T-helper 9 cell (primary cell): ENCODE measurements at places on chromosomes 1 and 21.

- DNase-seq = no peak
These were observed 28.5 kb upstream of the ARHGAP29 start for GRCh38 chr1:94265906-94266305.

DNA sequence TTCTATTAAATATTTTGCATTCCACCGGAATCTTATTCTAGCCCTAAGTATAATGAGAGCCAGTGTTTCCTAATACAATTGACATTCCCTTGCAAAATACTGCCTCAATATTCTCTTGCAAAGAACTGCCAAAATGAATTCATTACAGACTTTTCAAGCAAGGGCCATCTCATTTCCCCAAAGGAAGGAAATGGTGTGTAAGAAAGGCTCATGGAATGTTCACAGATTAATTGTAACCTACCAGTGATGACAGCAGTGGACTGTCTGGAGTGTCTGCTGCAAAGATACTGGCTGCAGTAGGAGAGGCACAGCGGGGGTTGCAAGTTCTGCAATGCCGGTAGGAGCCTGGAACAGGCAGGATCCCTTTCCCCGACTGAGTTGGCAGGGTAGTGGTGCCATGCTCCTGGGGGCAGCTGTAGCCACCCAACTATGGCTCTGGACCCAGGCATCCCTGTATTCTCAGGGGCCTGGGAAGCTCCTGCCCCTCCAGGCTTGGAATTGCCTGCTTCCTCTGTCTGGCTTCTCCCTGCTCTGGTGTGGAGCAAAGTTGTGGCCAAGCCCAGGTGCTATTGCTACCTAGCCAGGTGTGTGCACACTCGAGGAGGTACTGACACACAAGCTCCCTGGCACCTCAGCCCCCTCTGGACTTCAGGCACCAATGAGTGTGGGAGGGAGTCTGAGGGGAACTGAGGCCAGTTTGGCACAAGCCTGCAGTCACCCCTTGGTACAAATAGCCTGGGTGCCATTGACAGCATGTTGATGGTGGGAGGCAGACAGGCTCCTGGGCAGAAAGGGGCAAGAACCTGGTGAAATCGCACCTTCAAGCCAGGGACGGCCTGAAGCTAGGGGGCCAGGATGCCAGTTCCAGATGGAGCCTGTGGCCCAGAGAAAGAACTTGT, 1371.0 kb downstream of the KCNT2 start:
- no peak for DNase-seq

- no peak for DNase-seq
These were observed 36.8 kb upstream of the BMP8B start for GRCh38 chr1:39825432-39825941.

GRCh38 chr21:35586305-35586704, 474.0 kb downstream of the SETD4 start:
- no peak for DNase-seq

DNA sequence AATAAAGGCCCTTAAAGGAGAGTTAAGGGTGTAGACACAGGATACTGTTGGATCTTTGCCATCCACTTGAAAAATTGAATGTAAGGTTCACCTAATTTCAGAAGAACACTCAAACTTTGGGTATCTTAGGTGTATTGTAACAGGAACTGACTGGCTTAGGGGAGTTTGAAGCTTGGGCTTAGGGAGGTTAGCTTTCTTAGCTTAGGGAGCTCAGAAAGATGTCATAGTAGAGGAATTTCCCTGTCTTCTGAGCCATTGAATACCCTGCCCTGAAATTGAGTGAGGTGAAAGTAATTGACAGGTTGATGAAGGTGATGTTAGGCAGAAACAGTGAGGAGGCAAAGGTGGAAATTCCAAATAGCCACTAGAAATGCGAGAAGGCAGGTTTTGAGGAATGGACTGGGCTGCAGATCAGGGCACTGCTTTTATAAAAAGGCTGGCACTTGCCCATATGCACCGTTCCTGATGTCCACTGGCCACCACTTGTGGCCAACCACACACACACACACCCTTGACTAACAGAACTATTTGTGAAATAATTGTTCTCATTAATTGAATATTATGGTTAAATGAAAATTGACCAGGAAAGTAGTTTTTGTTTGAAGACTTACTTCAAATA, 16.5 kb downstream of the BACH1 start:
- DNase-seq = no peak

DNA sequence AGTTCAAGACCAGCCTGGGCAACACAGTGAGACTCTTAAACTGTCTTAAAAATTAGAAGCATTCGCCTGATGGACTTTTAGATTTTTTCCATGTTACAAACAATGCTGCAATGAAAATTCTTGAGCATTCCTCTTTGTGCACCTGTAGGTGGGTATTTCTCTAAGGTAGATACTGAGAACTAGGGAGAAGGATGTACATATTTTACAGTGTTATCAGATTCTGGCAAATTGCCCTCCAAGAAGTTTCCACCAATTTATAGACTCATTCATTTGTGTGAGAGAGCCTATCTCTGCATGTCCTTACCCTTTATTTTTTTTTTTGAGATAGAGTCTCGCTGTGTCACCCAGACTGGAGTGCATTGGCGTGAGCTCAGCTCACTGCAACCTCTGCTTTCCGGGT, 12.3 kb upstream of the LEFTY2 start:
- no peak for DNase-seq

DNA sequence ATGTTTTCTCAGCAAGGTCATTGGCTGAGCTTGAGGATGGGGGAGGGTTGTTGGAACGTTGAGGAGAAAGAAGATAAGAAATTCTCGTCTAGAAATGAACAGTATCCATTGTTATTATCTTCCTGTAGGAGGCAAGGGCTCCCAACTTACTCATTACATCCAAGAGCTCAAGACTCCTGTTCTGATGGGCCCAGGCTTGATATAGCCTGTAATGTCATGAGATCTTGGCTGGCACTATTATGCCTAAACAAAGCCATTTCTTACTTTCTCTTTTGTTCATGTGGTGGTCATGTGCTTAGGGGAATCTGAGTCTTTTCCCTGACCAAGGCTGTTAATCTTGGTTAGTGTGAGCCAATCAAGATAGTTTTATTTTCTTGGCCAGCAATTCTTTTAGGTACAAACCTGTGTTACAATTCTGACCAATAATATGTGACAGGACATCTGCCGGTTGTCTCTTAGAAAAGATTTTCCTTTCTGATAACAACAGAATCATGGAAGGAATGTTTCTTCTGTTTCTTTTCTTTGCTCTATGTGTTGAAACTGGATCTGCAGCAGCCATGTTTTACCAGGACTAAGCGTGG, 15.2 kb upstream of the IGSF3 start:
- no peak for DNase-seq

GRCh38 chr1:151968058-151968457, 25.6 kb downstream of the S100A10 start:
- DNase-seq = peak; percentile 17

DNA sequence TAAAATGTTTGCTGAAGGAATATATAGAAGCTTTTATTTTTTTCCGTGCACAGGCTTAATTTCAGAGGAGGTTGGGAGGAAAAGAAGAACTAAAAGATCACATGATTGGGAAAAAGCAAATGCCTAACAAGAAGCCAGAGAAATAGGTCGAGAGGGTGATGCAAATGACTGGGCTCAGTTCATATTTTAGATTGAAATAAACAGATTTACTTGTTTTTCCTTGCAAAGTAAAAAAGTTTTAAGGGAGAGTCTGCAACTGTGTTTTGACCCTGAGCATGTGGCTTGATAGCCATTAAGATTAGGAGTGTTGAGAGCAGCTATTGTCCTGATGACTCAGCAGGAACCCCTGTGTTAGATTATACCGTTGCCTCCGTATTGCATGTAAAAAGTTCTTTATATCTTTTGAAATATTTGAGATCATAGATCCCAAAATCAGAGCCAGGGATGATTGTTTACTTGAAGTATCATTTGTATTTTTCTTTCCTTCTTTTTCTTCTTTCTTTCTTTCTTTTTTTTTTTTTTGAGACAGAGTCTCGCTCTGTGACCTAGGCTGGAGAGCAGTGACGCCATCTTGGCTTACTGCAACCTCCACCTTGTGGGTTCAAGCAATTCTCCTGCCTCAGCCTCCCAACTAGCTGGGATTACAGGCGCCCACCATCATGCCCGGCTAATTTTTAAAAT, 20.2 kb downstream of the CLIC4 start:
- no peak for DNase-seq

DNA sequence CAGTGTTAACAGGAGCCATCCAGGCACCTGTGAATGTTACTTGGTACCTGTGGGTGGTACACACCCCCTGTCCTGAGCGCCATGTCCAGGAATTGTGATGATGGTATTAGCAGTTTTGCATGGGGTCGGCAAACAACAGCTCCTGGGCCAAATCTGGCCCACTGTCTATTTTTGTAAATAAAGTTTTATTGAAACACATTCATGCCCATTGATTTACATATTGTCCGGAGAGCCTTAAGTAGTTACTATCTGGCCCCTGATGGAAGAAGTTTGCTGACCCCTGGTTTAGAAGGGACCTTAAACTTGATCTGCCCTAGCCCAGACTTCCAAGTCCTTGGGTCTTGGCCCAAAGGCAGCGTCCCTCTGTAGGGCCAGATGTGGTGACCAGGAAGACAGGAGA, 58.3 kb downstream of the SPSB1 start:
- no peak for DNase-seq

DNA sequence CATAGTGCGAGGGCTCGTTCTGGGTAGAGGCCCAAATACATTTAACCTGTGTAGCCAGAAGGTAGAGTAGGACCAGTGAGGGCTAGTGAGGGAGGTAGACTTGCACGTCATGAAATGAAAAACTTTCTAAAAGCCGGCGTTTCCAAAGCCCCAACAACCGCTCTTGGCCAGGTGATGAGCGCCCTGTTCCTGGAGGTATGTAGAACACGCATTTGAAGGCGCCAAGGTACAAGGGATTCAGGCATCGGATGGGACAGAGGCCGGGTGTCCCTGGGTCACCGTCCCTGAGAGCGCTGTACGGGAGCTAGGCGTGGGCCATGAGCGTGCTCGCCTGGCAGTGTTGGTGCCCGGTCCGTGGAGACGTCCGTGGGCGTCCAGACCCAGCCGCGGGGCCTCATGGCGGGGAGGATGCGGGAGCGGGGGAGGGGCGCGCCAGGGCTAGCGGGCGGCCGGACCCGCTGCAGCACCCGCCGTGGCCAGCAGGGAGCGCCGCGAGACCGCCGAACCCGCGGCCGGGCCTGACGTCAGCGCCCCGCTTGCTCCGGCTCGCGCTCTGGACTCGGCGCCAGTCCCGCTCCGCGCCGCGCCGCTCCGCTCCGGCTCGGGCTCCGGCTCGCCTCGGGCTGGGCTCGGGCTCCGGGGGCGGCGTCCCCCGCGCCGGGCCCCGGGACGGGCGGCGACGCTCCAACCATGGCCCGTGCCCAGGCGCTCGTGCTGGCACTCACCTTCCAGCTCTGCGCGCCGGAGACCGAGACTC, at the start of gene PTPRU:
PTPRU (plus strand) TSS at position 568 of the 757 bp plus-strand sequence; CDS start at position 691, 123 bp downstream.
- DNase-seq = peak; percentile 80

DNA sequence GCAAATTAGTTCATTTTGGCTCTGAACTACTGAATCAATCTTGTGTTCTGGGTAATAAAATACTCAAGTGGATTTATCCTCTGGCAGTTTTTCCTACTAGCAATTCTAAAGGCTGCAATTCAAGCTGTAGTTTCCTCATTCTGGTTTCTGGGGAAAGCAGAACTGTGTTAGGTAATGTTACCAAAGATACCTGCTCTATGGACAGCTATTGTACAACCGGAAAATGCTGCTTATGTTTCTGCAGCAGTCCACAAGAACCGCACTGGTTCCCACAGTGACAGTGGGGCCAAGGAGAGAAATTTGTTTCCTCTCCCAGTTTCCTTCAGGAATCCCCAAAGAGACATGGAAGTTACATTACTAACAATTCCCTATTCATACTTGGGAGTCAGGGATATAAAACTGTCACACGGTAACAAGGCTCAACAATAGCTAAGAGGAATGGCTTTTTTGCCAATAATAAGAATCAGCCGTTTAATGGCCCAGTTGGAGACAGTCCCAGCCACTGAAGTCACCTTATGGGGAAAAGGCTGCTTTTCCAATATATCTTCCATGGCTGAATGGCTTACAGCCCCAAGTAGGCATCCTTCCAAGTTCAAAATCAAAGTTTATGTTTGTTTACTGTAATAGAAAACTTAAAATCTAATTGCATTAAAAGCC, 52.6 kb downstream of the PCNX2 start:
- DNase-seq = no peak

GRCh38 chr1:88701275-88701674, 17.2 kb downstream of the PKN2 start:
- no peak for DNase-seq

DNA sequence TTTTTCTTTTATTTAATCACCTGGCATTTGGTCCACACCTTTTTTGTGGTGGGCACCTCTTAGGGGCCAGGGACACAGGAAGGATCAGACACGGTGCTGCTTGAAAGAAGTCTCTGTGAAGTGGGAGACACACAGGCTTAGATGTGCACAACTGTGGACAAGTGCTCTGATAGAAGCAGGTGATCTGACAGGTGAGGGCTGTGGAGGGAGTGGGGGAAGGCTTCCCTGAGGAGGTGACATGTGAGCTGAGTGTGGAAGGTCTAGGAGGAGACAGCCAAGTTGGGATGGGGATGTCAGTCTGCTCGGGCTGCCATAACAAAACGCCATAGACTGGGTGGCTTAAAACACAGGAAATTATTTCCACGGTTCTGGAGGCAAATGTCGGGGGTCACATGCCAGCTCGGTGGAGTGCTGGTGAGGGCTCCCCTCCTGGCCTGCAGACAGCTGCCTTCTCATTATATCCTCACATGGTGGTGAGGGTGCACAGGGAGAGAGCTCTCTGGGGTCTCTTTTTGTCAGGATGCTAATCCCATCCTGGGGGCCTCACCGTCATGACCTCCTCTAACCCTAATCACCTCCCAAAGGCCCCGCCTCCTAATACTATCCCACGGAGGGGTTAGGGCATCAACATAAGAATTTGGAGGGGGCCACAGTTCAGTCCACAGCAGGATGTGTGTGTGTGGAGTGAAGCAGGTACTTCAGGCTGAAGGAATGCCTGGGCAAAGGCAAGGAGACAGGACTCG, 5.2 kb upstream of the KIAA1614 start:
- DNase-seq = no peak

DNA sequence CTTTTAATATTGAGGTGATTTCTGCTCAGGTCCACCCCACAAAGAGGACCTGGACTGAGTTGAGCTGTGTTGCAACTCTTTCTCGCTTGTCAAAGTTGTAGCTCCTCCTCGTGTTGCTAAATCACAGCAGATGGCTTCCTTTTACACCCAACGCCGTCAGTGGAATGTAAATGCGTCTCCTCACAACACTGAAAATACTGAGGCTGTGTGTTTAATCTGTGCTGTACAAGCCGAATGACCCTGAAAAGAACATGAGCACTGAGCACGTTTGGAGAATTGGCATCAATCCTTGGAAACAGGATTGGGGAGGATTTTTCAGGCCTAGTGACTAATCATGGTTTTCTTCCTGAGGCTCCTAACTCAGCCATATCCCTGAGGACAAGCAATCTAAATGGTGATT, 196.0 kb downstream of the CRB1 start:
- no peak for DNase-seq

GRCh38 chr1:110690709-110691365, 16.1 kb upstream of the KCNA3 start:
- no peak for DNase-seq

DNA sequence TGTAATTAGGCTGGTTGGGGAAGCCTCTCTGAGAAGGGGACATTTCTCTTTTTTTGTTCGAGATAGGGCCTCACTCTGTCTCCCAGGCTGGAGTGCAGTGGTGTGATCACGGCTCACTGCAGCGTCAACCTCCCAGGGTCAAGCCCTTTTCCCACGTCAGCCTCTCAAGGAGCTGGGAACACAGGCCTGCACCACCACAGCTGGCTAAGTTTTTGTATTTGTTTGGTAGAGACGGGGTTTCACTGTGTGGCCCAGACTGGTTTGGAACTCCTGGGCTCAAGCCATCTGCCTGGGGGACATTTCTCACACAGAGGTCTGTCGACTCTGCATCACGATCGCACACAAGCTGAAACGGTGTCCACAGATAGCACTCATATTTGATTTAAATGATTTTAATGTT, 39.7 kb downstream of the HUNK start:
- DNase-seq = no peak

- no peak for DNase-seq
These were observed 70.7 kb downstream of the EVA1C start for GRCh38 chr21:32483293-32483595.
